Activated CD8-positive, alpha-beta T cell treated with anti-CD3 and anti-CD28 coated beads, Interleukin-2, amount 10 ng/mL, durations not matched to agents 7 days and 5 days (primary cell): ENCODE measurements at places on chromosomes 13 and 19. TPM values are rescaled to one million over a fixed set of nuclear protein-coding genes. Genes with fewer than 3 reads are reported as not detected.

- H3K27me3 ChIP-seq = no peaks in the 10 kb centered on the region
- H3K36me3 ChIP-seq = no peaks in the 10 kb centered on the region
- no peaks in the 10 kb centered on the region for H3K4me1 ChIP-seq
- DNase-seq = no peak
- H3K4me3 ChIP-seq = no peak overlapping the region
- no peak overlapping the region for H3K27ac ChIP-seq
Measured at GRCh38 chr13:112994084-112994780, 25.2 kb downstream of the MCF2L start.

Gene TEAD2
- not detected for total RNA-seq

Gene ZNF491
- total RNA-seq = 2.1 TPM

- DNase-seq = no peak
- H3K27ac ChIP-seq = peak overlapping the region; percentile 89
- H3K27me3 ChIP-seq = no peaks in the 10 kb centered on the region
- peaks cover 46% of the 10 kb centered on the region for H3K36me3 ChIP-seq
- peaks cover 62% of the 10 kb centered on the region for H3K4me1 ChIP-seq
- H3K4me3 ChIP-seq = peak overlapping the region; percentile 55
Measured at GRCh38 chr13:99315186-99315585, 8.0 kb upstream of the GPR183 start.

DNA sequence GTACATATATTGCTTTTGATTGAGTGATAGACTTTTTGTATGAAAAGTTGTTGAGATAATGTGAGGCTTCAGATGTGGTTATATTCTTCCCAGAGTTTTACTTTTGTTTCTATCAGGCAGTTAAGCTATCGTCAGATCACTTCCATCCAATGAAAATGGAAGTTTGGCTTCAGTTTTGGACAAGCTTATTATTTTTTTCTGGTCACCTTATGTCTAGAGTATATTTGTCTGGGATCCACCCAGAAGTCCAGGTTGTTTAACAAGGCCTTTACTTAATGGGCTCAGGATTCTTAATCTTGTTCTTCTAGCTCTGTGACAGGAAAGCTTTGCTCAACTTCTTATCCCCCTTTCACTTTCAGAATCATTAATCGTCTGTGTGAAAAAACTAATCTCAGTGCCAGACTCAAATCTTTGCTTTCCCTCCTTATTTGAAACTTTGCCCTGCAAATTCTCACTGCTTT is 150.9 kb downstream of the PDS5B start:
- H3K36me3 ChIP-seq = peaks cover 44% of the 10 kb centered on the region
- DNase-seq = no peak
- peak overlapping the region; percentile 92 for H3K27ac ChIP-seq

GRCh38 chr13:84641491-84641890 is 759.2 kb upstream of the SLITRK1 start:
- H3K36me3 ChIP-seq = no peaks in the 10 kb centered on the region
- no peak overlapping the region for H3K27ac ChIP-seq
- no peak overlapping the region for H3K4me3 ChIP-seq

Gene KCNN1
- total RNA-seq = not detected

GRCh38 chr19:18317961-18318800 is 4.7 kb downstream of the LSM4 start:
- peaks cover 73% of the 10 kb centered on the region for H3K4me1 ChIP-seq
- H3K4me3 ChIP-seq = peak overlapping the region; percentile 71
- no peaks in the 10 kb centered on the region for H3K27me3 ChIP-seq
- H3K36me3 ChIP-seq = peaks cover 63% of the 10 kb centered on the region
- DNase-seq = peak; percentile 67

Gene KLK14
- not detected for total RNA-seq

DNA sequence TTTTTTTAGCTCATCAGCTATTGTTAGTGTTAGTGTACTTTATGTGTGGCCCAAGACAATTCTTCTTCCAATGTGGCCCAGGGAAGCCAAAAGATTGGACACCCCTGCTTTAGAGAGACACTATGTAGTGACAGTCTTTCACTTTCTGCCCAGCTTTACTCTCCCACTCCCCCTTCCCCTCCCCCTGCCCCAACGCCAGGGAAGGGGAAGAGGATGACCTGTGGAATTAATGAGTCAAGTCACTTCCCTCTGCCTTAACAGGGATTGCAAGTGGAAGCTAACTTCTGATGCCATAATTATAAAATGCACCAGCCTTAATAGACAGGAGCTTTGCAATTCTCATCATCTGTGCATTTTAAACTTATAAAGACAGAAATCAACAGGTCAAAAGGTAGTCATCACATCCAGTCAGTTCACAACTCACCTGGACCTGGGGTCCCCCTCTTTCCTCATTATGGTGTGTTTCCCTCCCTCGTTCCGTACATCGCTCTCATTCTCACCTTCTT is 1.6 kb downstream of the ZNF415 start:
- DNase-seq = no peak
- H3K4me1 ChIP-seq = peaks cover 17% of the 10 kb centered on the region
- no peak overlapping the region for H3K4me3 ChIP-seq
- peaks cover 34% of the 10 kb centered on the region for H3K36me3 ChIP-seq
- H3K27me3 ChIP-seq = peaks cover 4% of the 10 kb centered on the region

DNA sequence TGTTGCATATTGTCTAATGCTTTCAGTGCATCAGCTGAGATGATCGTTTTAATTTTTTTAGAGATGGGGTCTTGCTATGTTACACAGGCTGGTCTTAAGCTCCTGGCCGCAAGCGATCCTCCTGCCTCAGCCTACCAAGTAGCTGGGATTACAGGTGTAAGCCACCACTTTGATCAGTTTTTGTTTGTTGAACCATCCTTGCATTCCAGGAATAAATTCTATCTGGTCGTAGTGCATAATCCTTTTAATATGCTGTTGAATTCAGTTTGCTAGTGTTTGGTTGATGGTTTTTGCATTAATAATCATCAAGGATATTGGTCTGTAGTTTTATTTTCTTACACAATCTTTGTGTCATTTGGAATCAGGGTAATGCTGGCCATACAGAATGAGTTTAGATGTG is 4.4 kb downstream of the ZNF211 start:
- no peaks in the 10 kb centered on the region for H3K27me3 ChIP-seq
- H3K27ac ChIP-seq = no peak overlapping the region
- H3K36me3 ChIP-seq = peaks cover 81% of the 10 kb centered on the region
- no peak for DNase-seq

DNA sequence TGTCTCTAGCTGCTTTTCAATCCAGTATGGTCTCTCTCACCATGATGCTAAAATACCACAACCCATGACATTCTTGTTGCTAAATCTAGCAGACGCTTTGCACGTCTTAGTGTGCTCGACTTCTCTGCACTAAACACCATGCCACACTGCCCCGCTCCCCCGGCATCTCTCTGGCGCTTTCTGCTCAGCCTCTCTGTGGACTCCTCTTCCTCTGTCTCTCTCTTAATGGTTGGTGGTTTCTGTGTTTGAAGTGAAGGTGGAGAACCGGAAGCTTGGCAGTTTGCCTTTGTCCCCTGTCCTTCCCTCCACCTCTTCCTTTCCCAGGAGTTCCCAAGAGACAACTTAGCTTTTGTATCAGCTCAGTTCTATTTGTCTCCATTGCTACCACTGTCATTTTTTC is 8.8 kb downstream of the ERCC5 start:
- no peaks in the 10 kb centered on the region for H3K27me3 ChIP-seq
- H3K36me3 ChIP-seq = peaks cover 52% of the 10 kb centered on the region
- H3K4me3 ChIP-seq = no peak overlapping the region
- H3K4me1 ChIP-seq = peaks cover 19% of the 10 kb centered on the region
- no peak for DNase-seq

Gene SRRM5
- total RNA-seq = 0.73 TPM

- H3K4me1 ChIP-seq = no peaks in the 10 kb centered on the region
- DNase-seq = no peak
- H3K27ac ChIP-seq = no peak overlapping the region
- H3K27me3 ChIP-seq = no peaks in the 10 kb centered on the region
Measured at GRCh38 chr19:56884441-56884840, 43.9 kb upstream of the PEG3 start.

GRCh38 chr19:7831452-7831851 is 1.4 kb downstream of the EVI5L start:
- H3K27me3 ChIP-seq = peaks cover 2% of the 10 kb centered on the region
- H3K36me3 ChIP-seq = no peaks in the 10 kb centered on the region
- peaks cover 17% of the 10 kb centered on the region for H3K4me1 ChIP-seq
- DNase-seq = no peak
- H3K4me3 ChIP-seq = peak overlapping the region; percentile 75
- H3K27ac ChIP-seq = no peak overlapping the region

- H3K27ac ChIP-seq = no peak overlapping the region
- no peak for DNase-seq
- H3K4me1 ChIP-seq = no peaks in the 10 kb centered on the region
- H3K36me3 ChIP-seq = no peaks in the 10 kb centered on the region
- no peaks in the 10 kb centered on the region for H3K27me3 ChIP-seq
- no peak overlapping the region for H3K4me3 ChIP-seq
Measured at GRCh38 chr13:113413898-113414282, 39.4 kb downstream of the ADPRHL1 start.

Gene CBARP
- total RNA-seq = not detected

DNA sequence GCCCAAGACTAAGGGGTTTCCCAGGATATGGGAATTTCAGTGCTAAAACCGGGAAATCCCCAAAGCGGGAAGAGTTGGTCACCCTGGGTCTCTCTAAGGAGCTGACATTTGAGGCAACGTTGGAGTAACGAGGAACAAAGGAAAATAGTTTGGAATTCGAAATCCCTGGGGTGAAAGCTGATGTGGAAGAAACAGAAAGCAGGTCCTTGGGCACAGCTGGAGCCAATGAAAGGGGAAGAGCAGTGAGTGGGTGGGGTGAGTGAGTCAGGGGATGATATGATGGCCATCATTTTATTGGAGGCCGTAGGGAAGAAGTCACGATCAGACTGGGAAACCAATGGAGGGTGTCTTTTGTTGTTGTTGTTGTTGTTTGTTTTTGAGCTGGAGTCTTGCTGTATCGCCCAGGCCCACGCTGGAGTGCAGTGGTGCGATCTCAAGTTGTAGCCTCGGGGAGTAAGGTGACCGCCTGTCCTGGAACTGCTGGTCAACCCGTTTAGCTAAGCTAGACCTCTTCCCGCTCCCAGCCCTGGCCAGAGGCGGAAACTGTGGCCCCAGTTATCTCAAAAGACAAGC is 3.4 kb upstream of the RFX2 start:
- peaks cover 17% of the 10 kb centered on the region for H3K4me1 ChIP-seq
- no peak overlapping the region for H3K27ac ChIP-seq
- no peak for DNase-seq
- peaks cover 2% of the 10 kb centered on the region for H3K36me3 ChIP-seq
- peaks cover 11% of the 10 kb centered on the region for H3K27me3 ChIP-seq

Gene NALCN
- total RNA-seq = not detected

DNA sequence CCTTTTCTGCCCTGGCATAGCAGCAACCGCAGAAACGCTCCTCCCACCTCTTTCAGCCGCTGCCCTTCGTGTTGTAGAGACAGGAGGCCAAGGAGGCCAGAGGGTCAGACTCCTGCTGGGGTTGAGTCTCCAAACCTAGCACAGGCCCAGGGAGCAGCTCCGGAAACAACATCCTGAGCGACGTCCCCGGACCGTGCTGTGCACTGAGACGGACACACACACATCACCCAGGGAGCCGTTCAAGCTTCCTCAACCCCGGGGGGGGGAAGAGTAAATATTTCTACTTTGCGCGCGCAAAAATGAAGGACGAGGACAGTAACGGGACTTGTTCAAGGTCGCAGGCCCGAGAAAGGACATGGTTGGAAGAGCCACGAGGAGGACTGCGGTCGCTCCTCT is 657 bp downstream of the ZNF550 start:
- no peaks in the 10 kb centered on the region for H3K27me3 ChIP-seq
- peaks cover 67% of the 10 kb centered on the region for H3K36me3 ChIP-seq
- peaks cover 25% of the 10 kb centered on the region for H3K4me1 ChIP-seq
- peak; percentile 39 for DNase-seq
- peak overlapping the region; percentile 94 for H3K27ac ChIP-seq

DNA sequence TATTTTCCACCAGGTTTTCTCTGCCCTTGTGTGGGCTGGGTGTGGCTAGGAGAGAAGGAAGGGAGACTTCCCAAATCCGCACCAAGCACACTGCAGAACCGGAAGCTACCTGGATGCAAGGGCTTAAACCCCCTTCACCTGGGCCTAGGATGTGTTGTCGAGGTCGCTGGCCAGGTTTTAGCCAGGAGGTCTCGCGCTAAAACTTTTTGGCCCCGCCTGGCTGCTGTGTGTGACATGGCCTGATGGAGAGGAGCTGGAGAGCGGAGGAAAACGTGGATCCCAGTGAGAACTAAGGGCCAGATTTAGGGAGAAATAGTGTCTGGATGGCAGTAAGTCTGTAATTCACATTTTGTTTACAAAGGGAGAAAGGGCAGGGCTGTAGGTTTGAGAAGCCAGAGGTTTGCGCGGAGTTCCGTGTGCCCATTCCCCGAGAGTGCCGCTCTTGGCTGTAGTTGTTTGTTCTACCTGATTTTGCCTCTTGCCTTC is 3.1 kb upstream of the TSHZ3 start:
- H3K27ac ChIP-seq = no peak overlapping the region
- no peak for DNase-seq
- H3K4me1 ChIP-seq = peaks cover 35% of the 10 kb centered on the region
- H3K4me3 ChIP-seq = no peak overlapping the region
